Fibroblast of skin of left quadriceps (primary cell): ENCODE measurements at places on chromosomes 7 and 10.

DNA sequence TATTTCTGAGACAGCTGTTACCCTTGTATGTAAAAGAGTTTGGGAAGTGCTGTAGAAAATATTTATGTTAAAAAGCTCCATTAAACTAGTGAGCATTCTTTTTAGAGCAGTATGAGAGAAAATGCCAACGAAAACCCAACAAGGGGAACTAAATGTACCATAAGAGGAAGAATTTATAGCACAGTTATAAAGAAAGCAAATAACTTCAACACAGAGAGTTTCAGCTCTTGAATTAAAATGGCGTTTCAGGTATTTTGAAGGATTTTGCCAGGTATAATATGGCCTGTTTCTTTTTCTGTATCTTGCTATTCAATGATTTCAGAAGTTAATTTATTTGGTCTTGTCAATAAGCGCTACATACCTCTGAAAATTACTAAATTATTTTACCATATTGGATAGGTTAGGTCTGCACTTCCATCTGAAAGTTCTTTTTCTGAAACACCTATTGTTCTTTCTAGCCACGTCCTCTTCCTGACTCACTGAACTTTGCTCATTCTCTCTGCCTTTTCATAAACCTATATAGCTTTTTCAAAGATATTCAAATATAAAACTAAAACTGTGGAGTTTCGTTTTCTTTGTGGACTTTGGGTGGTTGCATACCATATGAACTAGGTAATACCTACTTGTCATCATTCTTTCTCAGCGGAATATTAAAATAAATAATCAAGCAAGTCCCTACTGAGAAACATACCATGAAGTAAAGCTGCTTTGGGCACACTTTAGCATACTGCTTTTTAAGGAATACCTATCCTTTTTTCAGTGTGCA, 136.1 kb downstream of the SEMA3A start:
- DNase-seq = no peak

- DNase-seq = no peak
These were observed 5.7 kb downstream of the ANKRD1 start for GRCh38 chr10:90914992-90915765.

- no peak for DNase-seq
These were observed 95.1 kb upstream of the PALS2 start for GRCh38 chr7:24478137-24478655.

DNA sequence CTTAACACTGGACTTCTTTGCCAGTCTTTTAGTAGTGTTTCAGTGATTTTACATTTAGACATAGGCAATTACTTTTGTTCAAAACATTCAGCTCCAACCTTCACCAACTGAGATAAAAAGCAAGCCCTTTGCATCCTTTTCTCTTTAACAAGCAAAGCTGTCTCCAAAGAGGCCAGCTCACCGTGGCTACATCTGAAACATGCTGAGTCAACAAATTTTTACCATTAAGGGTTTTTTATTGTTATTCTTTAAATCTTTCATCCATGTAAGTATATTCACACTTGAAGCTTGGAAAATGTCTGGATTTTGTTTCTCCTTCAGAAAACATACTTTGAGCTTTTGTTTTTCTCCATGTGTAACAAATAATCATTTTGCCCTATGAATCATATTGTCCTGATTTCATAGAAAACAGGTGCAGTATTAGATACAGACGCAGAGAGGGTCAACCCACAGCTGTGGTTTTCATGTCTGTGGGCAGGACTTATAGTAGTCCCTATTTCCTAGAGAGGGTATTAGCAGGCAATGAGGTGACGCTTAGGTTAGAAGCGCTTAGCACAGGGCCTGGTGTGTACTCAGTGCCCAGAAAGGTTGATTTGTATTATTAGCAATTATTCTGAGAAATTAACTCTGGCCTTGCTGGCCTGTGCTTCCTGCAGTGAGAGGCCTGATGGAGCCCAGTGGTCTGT, 99.5 kb downstream of the MKI67 start:
- DNase-seq = no peak

GRCh38 chr7:126535176-126535575, 717.6 kb downstream of the GRM8 start:
- no peak for DNase-seq

GRCh38 chr7:11228515-11228914, 254.8 kb downstream of the PHF14 start:
- DNase-seq = peak; percentile 49

GRCh38 chr10:26870766-26871165, 10.0 kb upstream of the ABI1 start:
- DNase-seq = no peak

DNA sequence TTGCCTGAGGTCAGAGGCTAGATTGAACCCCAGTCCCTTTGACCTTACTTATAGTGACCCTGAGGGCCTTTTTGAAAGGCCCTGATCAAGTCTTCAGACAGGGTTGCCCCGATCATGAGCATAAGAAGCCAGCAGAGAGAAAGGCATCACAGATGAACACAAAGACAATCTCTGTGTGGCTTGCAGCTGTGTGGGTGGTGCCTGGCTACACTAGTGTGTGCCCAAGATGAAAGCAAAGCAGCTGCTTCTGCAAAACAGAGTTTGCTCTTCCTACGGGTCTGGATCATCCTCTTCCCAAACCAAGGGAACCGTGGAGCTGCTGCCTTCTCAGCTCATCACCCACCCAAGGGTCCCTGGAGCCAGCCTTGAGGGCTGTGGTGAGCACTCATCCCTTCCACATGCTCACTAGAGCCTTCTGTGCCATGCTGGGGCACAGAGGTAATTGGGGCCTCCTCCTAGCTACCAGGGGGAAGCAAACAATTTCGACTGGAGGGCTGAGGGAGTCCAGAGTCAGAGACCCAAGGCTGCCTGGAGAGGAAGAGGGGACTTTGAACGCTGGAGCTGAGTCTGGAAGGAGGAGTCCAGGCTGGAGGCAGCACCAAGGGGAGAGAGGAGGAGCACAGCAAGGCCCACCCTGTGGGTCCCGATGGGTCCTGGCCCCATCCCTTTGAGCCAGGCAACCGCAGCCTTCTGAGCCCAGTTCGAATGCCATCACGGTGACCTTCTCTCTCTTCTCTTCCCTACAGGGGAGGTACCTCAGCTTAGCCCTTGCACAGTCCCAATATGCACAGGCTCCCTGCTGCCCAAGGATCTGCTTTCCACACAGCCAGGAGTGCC, 42.3 kb downstream of the ANTXRL start:
- no peak for DNase-seq

DNA sequence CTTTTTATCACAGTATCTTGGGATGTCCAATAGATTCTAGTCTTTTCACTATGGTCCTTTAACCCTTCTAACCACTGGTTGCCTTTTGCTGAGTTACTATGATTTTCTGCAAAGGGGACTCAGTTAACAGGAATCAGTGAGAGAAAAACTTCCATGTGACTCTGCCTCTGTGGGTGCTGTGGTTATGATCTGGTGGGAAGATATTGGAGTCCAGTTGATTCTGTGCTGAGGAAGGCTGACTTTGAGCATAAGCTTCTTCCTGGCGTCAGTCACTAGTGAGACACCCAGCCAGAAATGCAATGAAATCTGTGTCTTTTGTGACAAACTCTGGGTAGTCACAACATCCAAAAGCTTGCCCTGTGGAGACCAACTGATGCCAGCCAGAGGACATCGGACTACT, 648.0 kb downstream of the SUGCT start:
- no peak for DNase-seq

- DNase-seq = no peak
These were observed 55.8 kb downstream of the LOXL4 start for GRCh38 chr10:98212196-98212595.

DNA sequence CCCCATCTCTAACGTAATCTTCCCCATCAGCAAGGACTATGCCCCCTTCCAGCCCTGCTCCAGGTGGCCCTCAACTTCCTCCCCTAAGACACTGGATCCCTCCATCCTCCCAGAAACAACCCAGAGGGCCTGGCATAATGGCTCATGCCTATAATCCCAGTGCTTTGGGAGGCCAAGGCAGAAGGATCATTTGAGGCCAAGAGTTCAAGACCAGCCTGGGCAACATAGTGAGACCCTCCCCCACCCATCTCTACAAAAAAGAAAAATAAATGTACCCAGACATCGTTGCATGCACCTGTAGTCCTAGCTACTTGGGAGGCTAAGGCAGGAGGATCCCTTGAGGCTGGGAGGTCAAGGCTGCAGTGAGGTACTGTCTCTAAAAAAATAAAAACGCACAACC, 42.6 kb downstream of the TMEM130 start:
- no peak for DNase-seq

DNA sequence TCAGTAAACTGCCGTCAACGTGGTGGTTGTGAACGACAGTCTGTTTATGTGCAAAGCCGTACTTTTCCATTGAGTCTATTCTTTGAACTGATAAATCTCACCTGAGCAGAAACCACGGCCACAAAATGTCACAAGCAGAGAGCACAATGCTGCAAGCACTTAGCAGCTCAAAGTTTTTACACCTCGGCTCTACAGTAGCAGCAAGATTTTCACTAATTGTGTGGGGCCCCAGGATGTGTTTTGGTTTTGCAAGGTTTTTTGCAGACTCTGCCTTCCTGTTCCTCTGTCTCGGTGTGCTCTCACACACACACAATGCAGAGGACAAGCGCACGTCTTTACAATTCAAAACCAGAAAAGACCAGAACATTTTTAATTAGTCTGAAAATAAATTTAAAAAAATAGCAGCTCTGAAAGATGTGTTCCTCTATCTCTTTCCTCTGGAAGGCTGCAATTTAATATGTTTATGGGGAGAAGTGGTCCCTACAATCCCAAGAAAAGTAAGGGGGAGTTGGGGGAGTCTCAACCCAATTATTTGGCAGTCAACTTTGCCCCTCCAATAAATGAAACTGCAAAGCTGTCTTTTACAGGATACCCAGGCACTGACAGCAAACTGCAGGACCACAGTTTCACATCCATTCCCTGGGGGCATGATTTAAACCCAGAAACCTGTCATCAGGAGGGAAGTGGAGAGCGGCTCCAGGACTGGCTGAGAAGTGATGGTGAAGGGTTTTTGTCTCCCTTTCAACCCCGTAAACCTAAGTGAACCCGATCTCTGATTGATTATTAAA, 73.8 kb upstream of the SFMBT2 start:
- DNase-seq = no peak

DNA sequence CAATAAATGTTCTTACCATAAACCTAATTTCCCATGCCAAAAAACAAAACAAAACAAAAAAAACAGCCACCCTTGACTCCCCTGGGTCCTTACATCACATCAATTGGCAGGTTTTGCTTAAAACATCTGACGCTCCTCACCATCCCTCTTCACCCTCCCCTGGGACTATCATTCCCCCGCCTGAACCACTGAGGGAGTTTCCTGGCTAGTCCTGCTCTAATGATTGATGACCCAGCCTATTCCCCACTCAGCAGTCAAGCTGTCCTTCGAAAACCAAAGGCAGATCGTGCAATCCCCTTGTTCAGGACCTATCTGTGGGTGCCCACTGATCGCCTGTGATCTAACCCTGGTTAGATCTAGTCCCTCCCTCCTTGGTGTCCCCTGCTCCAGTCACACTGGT, 11.2 kb upstream of the FRMPD2 start:
- DNase-seq = no peak

GRCh38 chr7:42315103-42315502, 78.1 kb upstream of the GLI3 start:
- no peak for DNase-seq

DNA sequence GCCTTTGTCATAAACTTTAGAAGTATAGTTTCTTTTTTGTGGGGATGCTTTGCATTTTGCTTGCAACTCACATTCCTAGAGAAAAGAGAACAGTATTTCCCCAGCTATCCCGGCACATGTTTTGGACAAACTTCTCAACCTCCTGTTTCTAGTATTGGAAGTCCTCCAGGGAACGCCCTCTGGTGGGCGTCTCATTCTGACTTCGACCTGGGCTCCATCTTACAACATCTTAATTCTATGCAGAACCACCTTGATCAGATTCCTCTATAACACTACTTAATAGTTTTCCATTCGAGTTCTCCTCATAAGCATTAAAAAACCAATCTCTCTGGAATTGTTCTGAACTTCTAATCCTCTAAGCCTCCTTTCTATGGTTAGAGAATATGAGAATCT, 139.5 kb upstream of the FZD8 start:
- DNase-seq = no peak

- no peak for DNase-seq
These were observed 247.0 kb upstream of the MKI67 start for GRCh38 chr10:128373071-128373749.

- DNase-seq = peak; percentile 15
These were observed 116.3 kb downstream of the MLLT10 start for GRCh38 chr10:21650353-21650752.

DNA sequence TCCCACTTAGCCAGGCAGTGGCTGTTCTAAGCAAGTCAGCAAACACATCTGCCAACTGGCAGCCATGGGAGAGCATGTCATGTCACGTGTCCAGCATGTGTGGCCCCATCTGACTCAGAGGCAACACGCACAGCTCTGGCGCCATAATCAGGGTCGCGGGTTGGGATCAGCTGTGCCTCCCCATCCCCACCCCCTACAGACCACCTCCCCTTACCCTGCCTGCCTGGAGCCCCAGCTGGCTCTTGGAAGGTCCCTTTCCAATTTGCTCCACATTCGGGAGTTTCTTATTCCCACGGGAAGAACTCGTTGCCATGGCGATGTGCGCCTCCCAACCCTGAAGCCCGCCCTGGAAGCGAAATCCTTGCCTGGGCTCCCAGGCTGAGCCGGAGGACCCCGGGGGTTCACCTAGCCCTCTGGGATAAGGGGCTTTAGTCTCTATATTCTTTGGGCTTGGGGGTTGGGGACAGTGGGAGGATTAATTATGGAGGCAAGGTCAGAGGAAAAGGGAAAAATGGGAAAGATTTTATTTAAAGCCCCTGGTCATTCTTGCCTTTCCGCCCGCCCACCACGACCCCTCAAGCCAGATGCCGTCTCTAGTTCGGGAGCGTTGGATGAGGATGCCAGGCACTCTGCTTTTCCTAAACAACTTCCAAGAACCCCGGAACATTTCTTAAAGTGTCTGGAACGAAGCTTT, 283.7 kb downstream of the ZEB1 start:
- DNase-seq = peak; percentile 34

DNA sequence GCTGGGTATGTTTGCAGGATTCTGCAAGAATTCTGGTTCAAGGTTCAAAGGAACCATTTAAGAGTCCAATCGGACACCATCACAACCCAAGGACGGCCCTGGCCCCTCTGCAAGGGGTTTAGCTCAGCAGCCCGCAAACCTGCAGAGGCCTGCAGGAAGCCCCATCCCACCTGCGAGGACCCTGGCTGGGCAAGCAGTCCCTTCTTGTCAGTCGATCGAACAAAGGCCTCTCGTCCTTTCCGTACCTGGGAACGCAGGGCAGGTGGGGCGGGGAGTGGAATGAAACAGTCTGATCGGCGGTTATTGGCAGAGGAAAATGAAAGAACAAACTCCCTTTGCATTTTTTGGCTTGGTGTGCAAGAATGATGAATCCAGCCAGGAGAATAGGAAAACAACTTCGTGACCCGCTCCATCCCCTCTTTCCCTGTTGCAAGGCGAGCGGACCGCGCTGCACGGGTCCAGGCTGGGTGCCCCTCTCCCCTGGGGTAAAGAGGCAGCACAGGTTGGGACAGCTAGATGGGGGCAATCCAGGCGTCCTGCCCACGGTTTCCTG, 73.7 kb downstream of the INSIG1 start:
- no peak for DNase-seq

GRCh38 chr7:94395141-94396036, 694 bp downstream of the COL1A2 start:
- DNase-seq = peak; percentile 75

GRCh38 chr7:30752484-30752883, 549 bp downstream of the INMT start:
- no peak for DNase-seq
